ENCODE measurements at places on chromosomes 11 and 22.

- DNase-seq: no peak
Measured at GRCh38 chr11:48127521-48128183, 89.0 kb upstream of the OR4B1 start.

GRCh38 chr11:45224766-45225165, 61.4 kb downstream of the SYT13 start:
- no peak for DNase-seq

- no peak for DNase-seq
Measured at GRCh38 chr11:76597533-76598425, 72.8 kb downstream of the LRRC32 start.

DNA sequence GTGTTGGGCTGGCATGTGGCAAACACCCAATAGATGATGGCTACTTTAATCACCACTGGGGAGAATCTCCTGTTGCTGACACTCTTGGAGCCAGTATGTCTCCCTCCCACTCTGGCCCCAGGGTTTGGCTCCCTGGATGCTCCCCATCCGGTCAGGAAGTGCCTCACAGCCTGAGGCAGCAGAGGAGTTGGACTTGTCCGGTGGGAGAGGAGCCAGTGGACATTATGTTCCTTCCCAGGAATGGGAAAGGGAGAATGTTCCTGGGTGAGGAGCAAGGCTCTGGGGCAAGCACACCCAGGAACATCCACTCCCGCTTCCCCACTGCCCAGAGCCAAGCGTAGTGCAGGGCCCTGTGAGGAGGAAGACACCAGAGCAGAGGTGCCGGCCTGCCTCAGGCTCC, 84.6 kb upstream of the NAV2 start:
- DNase-seq: no peak

DNA sequence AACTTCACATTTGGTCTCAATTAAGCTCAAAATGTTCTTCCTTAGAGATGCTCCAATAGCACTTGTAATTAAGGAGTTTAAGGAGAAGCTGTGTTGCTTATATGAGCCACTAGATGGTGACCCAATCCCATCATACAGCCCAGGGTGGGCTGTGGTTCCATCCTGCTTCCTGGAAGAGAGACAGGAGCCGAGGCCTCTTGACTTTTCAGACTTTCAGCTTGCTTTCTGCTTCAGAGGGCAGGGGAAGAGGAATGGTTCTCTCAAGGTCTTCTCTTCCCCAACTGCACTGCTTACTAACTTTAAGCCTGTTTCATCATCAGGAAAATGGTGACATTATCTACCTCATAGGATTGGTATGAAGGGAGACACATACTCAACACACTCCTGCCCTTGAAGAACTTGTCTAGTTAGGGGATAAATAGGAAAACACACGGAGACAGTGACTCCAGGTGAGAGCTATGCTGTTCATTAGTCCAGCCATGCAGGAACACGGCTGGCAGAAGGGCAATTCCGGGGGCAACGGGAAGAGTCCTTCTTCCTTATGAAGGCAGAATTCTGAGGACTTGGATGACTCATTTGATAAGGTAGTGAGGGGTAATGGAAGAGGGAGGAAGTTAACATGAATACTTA, 20.1 kb downstream of the TMEM218 start:
- DNase-seq: no peak

DNA sequence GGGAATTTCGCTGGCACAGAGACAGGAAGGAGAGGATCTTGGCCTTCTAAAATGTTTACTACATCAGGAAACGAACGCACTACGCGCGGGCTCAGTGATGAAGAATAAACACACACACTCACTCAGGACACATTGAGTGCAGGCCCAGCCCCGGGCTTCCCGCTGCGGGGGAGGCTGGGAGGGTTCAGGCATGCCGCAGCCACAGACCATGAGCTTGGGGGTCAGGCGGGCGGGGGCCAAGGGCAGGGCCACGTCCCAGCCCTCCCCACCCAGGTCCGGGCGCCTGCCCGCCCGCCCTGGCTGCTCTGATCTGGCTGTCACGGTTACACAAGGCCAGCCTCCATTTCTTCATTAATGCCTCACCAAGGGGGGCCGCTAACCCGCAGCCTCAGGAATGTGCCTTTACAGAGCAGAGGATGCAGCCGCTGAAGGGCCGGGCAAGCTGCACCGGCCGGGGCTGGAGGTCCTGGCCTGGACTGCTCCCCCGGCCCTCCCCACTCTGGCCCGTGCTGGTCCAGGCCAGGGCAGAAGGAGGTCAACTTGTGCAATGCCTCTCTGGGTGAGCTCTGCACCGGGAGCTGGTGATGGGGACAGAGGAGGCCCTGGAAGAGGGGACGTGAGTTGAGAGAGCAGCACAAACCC, 41.7 kb downstream of the IGF2 start:
- no peak for DNase-seq

DNA sequence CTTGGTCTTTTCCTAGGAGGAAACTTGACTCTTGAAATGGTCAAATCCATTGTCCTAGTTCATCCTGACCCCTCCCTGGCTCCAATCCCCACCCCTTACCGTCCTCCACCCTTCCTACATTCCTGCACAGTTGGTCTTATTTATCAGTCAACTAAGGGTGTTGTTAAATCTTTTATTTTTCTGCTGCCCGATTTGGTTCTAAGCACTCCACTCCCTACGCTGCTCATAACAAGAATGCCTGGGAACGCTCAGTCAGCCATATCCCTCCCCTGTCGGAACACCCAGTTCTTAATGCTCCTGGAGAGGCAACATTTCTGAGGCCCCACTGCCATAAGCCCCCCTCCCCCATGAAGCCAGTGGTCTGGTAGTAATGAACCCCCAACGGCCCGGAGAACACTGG, 9.7 kb downstream of the EHF start:
- DNase-seq: no peak

GRCh38 chr11:5366856-5367255, 15.5 kb downstream of the OR51B6 start:
- no peak for DNase-seq

- DNase-seq: no peak
Measured at GRCh38 chr11:13277768-13278608, at the start of gene BMAL1. TSS of gene BMAL1 (plus strand) at chr11:13277790. CDS start at chr11:13354309, 76,519 bp downstream.

GRCh38 chr22:47124961-47125360, 362.5 kb downstream of the TBC1D22A start:
- DNase-seq: no peak

DNA sequence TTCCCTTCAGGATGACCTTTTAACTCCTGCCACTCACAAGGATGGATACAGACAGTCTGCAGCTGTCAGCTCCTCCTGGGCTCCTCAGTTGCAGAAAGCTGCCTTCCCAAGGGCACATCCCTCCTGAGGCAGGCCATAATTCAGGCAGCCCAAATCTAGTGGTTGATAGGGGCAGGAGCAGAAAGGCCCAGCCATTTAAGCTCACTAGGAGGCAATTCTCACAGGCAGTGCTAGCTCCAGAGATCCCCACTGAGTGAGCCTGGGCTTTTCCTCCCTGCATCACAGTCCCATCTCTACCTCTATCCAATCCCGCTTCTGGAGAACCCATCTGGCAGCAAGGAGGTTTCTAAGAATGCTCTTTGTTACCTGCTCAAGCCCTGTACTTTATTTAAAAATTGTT, 200.6 kb downstream of the ARHGAP42 start:
- no peak for DNase-seq

DNA sequence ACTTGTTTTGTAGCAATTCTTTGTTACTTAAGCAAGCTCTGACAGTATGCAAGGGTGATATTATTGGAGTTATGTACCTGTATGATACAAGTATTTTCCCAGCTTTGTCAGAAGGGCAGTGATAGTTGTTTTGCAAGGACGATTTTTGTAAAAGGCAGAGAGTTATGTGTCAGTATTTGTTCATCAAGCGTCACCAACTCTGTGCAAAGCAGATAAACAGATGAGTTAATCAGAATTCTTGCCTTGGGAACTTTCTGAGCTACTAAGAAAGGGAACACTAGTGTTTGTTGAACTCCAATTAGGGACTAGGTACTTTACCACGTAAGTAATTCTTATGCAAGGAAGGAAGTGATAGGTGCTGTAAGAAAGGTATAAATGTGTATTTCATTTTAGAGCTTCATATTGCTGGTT, 1.4 kb downstream of the USP47 start:
- DNase-seq: no peak

DNA sequence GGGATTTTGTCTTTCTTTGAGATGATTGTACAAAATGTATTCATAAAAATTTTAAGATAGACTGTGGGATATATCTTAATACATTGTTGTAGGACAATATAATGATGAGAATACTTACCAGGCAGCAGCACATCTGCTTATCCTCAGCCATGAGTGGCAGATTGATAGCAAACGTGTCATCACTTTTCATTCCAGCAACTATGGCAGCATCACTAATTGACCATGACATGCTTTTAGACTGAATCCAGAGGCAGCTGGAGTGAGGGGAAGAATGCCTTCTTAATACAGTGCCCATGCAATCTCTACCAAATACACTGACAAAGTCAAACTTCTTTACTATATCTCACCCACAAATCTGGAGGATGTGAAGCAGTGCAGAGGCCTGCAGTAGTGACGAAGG, 755.2 kb upstream of the RAG2 start:
- no peak for DNase-seq

DNA sequence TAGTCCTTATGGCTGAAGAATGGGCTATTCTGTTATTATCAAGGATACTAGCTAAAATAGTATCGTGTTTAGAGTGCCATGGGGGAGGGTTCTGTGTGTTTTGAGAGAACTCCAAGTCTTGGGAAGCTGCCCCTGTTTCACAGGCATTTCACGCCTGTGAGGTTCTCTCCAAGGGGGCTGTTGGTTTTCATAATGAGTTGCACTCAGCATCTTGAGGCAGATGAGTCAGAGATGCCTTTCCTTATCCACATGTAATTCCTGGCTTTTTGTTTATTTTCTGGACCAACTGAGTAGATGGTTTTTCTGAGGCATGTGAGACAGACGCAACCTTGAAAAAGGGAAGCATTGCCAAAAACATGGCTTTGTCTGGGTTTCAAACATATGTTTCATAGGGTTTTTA, 203.7 kb downstream of the ARHGAP42 start:
- no peak for DNase-seq

- no peak for DNase-seq
Measured at GRCh38 chr11:47434011-47434786, 8.0 kb upstream of the PSMC3 start.

- no peak for DNase-seq
Measured at GRCh38 chr11:35614939-35615569, 3.2 kb upstream of the FJX1 start.

GRCh38 chr11:10659339-10660216, 34.0 kb downstream of the IRAG1 start:
- DNase-seq: no peak

DNA sequence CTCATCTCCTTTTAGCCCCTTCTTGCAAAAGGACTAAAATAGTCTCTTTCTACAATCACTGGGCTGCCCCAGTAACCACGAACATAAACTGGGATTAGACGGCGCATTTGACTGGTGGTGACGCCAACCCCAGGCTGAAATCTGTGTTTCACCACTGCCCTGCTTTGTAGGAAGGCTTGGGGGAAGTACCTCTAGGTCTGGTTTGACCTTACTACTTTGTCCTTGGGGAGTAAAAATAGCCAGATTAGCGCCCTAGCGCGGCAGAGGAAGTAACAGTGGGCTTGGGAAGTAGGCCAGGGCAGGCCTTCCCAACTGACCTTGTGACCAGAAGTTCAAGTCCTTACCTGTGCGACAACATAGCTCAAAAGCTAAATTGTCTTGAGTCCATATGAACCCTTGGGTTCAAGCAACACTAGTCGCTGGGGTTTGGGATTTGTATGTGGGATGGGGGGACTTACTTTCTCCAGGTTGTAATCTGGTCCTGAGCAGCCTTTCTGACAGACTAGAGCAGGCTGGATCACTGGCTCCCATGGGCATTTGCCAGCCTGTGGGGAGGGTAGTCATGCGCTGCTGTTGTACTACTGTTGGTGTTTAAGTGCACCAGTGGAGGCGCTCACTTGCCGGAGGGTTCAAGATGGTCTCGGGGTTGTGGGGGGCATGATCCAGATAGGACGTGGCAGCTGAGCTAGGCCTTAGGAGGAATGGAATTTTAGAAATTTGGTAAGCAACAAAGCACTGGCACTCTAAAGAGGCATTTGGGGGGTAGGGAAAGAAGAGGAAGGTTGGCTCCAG, 953 bp upstream of the PACS1 start:
- no peak for DNase-seq

DNA sequence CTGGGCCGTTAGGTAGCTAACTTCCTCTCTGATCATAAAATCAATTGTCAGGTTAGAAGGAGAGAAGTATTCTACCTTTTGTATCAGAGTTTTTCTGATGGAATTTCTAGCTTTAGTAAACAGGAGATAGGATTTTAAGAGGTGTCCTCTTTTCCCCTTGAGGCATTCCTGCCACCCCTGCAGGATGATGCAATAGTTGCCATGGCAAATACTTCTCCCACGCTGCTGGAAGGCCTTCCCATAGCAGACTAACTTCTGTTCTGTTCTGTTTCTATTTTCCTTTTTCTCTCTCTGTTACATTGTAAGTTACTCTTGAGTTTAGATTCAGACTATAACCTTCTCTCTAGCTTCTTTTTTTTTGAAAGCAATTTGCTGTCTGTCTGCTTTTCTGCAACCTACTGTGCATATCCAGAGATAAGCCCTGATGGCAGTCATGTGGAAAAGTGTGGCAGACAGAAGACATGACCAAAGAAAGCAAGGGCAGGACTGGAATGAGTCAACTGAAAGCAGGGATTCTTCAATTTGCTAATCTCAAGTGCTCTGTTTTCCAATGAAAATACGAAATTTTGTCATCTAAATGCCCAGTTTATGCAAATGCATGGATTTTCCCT, 679.1 kb downstream of the DLG2 start:
- DNase-seq: no peak
